Mesendoderm (in vitro differentiated cells): ENCODE measurements at places on chromosomes 2 and 18.
A peak's percentile ranks its signal among the peaks of the same experiment; 100 is the strongest.

DNA sequence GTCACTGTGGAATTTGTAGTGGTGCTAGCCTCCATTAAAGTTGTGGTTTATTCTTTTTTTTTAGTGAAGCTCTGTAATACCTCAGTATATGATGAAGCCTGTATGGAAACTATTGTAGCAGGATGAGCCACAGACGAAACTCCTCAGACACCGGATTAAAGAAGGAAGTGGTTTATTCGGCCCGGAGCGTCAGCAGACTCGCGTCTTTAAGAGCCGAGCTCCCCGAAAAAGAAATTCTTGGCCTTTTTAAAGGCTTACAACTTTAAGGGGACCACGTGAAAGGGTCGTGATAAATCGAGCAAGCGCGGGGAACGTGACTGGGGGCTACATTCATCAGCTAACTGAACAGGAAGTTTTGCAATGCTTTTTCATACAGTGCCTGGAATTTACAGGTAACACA, 8.1 kb upstream of the CCL20 start:
- no peak for DNase-seq

DNA sequence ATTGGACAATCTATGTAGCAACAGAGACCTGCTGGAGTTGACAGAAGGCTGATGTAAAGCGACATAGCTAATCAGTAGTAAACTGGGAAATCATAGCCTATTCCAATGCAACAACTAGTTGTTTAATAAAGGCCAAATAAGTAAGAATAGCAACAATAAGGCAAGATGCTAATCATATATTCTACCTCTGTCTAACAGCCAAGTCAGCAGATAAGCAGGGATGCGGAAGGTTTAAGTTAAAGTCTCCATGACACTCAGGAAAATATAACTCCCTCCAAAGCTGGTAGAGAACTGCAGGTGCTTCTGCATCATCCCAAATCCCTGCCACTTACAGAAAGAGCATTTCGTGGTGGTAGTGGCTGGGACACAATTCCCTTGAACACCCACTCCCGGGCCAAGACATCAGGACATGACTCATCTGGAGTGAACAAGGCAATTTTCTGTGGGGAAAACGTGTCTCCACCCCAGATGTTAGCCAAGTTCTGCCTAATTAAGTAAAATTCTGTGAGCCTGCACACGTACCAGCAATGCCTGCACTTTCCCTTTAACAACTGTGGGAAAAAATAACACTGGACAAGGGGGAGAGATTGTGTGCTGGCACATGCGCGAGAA, 413.6 kb upstream of the ID2 start:
- DNase-seq = no peak

- no peak for DNase-seq
These were observed 141.0 kb downstream of the THADA start for GRCh38 chr2:43454791-43455190.

- peak; percentile 44 for DNase-seq
These were observed 16.5 kb upstream of the ACSL3 start for GRCh38 chr2:222844323-222844722.

DNA sequence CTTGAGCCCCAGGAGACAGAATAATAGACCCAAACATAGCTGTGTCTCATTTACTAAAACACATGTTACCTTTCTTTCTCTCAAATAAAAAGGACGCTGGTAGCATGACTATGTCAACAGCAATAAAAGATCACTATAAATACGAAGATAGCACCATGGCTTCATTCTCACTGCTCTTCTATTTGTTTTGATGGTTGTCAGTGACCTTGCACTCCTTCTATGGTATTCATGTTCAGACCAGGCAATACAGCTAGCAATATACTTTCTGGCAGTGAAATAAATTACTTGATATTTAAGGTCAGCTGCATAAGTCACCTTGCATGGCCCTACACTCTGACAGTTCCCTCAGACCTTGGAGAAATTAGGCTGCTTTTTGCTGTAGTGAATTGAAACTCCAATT, 263.2 kb upstream of the CDH7 start:
- no peak for DNase-seq

GRCh38 chr2:937530-937929, 13.1 kb upstream of the SNTG2 start:
- DNase-seq = no peak

DNA sequence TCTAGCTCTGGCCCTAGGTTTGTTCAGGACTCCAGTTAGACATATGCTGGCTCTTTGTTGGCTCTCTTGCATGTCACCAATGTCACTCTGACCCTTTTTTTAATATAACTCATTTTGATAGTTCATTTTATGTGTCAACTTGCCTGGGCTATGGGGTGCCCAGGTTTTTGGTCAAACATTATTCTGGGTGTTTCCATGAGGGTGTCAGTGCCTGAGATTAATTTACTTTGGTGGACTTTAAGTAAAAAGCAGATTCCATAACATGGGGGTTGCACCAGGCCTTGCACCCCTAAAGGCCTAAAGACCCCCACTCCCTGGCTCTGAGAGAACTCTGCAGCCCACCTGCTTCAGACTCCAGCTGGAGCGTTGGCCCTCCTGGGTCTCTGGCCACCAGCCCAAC, 48.1 kb upstream of the SNTG2 start:
- DNase-seq = no peak

- no peak for DNase-seq
These were observed 200.9 kb downstream of the NYAP2 start for GRCh38 chr2:225600444-225600843.

GRCh38 chr2:31271851-31272267, 37.9 kb downstream of the EHD3 start:
- peak; percentile 63 for DNase-seq

DNA sequence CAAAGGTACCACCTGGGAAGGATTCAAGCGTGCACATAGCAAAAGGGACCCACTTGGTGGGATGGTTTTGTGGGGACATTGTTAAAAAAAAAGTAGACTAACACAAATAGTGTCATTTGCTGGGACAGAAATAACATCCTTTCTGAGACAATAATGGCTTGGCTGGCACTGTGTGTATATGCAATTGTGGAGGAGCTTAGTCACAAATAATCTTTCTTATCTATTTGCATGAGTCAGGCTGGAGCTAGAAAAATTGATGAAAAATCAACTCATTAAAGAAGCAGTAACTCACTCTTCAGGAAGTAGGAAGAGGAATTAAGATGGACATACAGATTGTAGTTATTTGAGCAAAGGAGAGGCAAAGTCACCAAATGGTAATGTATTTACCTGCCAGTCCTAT, 29.5 kb upstream of the ITGB6 start:
- no peak for DNase-seq

- no peak for DNase-seq
These were observed 224.5 kb downstream of the IKZF2 start for GRCh38 chr2:212926940-212927339.

DNA sequence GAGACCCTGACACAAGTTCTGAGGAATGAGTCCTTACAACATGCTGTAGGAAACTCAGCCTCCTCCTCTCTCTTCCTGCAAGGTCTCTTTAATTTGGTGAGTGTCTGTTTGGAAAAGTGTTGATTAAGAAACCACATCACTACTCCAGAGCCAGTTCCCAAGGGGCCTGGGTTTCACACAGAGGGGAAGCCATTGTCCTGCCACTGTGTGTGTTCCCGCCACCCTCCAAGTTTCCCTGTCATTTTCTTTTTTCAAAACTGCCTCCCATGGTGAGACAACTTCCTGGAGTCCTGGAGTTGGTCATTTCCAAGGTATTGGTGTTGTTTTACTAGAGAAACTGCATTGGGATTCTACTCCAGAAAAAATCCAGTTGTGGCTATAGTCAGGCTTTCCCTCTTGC, 232.0 kb upstream of the PARD3B start:
- peak; percentile 79 for DNase-seq

DNA sequence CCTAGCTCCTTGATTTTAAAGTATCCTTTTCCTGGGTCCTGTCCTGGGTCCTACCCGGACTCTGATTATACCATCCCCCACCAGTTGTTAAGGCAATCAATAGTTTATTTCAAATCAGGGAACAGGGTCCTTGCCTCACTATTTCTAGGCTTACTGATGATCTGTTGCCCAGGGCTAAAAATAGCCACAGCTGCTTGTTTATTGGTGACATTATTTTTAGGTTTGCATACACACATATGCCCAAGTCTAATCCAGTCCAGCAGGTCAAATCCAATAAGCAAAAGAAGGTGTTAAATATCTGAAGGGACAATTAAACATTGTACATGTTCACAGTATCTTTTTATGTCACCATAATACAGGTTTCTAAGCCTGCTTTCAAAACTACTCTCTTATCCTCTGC, 66.0 kb downstream of the RAB10 start:
- no peak for DNase-seq

DNA sequence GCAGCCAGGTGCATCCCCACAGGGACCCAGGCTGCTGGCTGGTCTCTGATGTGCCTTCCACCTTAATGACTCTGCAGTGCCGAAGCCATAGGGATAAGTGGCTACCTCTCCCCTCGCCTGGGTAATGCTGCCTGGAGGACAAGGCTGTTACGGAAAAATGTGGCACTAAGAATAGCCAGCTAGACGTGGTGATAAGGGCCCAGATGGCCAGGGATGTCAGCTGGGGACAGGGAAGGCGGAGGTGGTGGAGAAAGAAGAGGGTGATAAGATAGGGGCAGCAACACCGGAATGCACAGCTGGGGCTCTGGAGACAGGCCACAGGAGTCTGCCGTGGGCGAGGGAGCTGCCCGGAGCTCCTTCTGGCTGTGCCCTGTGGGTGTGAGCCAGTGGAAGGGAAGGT, 170.6 kb downstream of the FHOD3 start:
- peak; percentile 91 for DNase-seq
